ENCODE measurements at places on chromosomes 3 and 15.

DNA sequence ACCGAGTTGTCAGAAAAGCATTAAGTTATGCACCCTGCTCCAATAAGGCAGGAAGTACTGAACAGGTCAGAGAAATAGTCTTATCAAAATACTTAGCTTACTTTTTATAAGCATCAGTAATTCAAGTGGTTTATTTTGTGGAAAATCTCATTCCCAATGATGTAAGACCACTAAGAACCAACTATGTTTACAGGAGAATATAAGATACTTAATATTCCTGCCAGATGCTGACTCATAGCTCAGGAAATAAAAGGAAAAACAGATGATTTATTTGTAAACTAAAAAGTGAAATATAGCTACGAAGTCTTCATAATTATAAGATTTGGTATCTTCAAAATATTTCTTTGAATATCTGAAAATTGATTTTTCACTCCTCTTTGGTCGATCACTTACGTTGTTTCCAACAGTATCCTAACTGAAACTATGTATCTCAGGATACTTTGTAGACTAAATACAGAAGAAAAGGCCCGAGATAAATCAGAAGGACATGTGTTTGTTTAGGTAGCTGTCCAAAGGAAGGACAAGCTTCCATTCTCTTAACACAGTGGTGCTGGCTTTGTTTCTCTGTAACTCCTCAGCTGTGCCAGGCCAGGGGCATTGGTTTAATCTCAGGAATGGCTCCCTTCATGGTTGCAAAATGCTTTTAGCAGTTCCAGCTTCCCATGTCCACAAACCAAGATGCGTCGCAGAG, 295.8 kb downstream of the GBE1 start:
- H3K4me1 ChIP-seq, result no peaks in the 10 kb centered on the region
- no peak for ATAC-seq
- no peaks in the 10 kb centered on the region for H3K27me3 ChIP-seq
- no peak overlapping the region for H3K4me3 ChIP-seq

DNA sequence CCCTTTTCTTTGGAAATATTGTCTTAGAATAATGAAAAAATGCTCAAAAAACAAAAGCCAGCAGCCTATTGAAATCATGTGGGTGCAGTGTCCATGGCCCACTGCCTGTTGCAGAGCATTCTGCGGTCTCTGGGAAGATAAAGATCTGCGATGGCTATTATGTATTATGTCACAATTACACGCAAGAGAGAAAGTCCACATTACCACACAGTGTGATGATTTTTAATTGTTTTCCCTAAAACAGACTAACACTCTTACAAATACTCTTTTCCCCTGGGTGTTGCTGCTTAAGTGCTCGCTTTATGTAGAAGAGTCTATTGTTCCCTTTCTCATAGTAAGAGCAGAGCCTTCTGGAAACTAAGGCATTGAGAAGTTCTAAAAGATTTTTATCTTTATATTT, 32.2 kb downstream of the SSR3 start:
- H3K4me1 ChIP-seq, result peaks cover 11% of the 10 kb centered on the region
- no peak overlapping the region for H3K4me3 ChIP-seq
- ATAC-seq, result no peak
- H3K36me3 ChIP-seq, result peaks cover 12% of the 10 kb centered on the region
- H3K27ac ChIP-seq, result no peak overlapping the region

DNA sequence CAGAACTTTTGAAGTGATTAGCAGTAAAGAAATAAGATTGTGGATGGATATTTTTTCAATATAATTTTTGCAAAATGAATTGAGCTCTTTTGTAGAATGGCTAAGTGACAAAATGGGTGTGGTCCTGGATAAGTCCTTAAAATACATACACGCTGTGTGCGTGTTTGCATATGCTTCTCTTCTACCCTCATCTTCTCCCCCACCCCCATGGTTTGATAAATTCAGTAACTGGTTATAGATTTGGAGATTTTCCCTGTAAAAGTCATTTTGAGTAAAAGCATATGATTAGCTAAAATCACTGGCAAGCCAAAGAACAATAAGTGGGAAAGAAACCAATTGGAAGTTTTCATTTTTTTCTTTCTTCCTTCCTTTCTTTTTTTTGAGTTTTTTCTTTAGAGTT, 453.9 kb upstream of the MDFIC2 start:
- ATAC-seq, result no peak
- no peak overlapping the region for H3K4me3 ChIP-seq
- H3K27me3 ChIP-seq, result peaks cover 27% of the 10 kb centered on the region
- H3K27ac ChIP-seq, result no peak overlapping the region
- H3K36me3 ChIP-seq, result no peaks in the 10 kb centered on the region
- no peaks in the 10 kb centered on the region for H3K4me1 ChIP-seq

GRCh38 chr15:38758043-38758442, 193.4 kb upstream of the RASGRP1 start:
- H3K4me1 ChIP-seq, result no peaks in the 10 kb centered on the region
- H3K27me3 ChIP-seq, result peaks cover 25% of the 10 kb centered on the region
- H3K27ac ChIP-seq, result no peak overlapping the region
- no peak for ATAC-seq
- no peaks in the 10 kb centered on the region for H3K36me3 ChIP-seq

DNA sequence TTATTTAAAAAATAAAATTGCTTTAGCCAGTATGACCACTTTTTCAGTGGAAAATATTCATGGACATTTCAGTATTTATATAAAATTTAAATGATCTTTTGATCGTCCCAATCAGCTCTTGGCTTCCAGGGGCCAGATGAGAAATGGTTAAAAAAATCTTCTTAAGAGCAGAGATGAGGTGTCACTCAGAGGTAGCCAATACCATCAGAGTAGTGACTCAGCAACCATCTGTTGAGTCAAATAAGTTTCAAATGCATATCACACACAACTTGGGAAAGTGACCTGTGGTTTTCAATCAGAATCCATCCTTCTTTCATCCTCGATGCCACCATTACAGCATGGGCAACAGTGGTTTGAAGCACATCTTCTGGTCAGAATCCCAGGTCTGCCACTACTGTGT, 958.8 kb upstream of the NR2F2 start:
- H3K36me3 ChIP-seq, result no peaks in the 10 kb centered on the region
- H3K27ac ChIP-seq, result no peak overlapping the region
- H3K4me1 ChIP-seq, result no peaks in the 10 kb centered on the region
- no peak for ATAC-seq
- no peak overlapping the region for H3K4me3 ChIP-seq

DNA sequence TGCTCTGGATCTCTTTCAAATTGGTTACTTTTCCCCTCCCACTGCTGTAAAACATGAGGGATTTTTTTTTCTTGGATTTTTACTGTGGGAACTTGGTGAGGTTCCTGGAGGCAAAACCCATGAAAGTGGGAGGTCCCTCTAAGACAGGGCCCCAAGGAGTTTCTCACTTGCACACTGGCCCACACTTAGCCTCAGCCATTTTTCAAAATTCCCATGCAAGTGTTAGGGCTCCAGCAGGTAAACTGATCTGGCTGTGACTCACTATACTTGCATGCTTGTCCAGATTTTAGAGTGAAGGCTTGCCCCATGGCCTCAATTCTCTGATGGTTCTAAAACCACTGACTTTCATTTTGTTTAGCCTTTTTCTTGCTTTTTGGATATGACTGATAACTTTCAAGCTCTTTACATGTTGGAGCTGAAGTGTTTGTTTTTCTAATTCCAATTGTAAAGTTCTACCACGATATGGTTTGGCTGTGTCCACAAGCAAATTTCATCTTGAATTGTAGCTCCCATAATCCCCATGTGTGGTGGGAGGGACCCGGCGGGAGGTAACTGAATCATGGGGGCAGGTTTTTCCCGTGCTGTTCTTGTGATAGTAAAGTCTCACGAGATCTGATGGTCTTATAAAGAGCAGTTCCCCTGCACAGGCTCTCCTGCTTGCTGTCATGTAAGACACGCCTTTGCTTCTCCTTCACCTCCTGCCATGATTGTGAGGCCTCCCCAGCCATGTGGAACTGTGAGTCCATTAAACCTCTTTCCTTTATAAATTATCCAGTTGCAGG, 37.7 kb downstream of the MCCC1 start:
- no peaks in the 10 kb centered on the region for H3K4me1 ChIP-seq
- ATAC-seq, result peak; percentile 35
- H3K27me3 ChIP-seq, result no peaks in the 10 kb centered on the region

- H3K27me3 ChIP-seq, result no peaks in the 10 kb centered on the region
- no peak overlapping the region for H3K27ac ChIP-seq
- no peak for ATAC-seq
- peak overlapping the region; percentile 16 for H3K4me3 ChIP-seq
- H3K36me3 ChIP-seq, result peaks cover 77% of the 10 kb centered on the region
- H3K4me1 ChIP-seq, result peaks cover 30% of the 10 kb centered on the region
These were observed 117.5 kb downstream of the MBNL1 start for GRCh38 chr3:152386208-152386607.

- no peak overlapping the region for H3K27ac ChIP-seq
- peaks cover 8% of the 10 kb centered on the region for H3K27me3 ChIP-seq
- ATAC-seq, result no peak
These were observed 48.0 kb downstream of the SSUH2 start for GRCh38 chr3:8596321-8597218.

- H3K4me3 ChIP-seq, result no peak overlapping the region
- no peak overlapping the region for H3K27ac ChIP-seq
- no peak for ATAC-seq
These were observed 14.8 kb downstream of the NT5DC2 start for GRCh38 chr3:52518723-52519444.

- H3K27ac ChIP-seq, result no peak overlapping the region
- H3K27me3 ChIP-seq, result peaks cover 3% of the 10 kb centered on the region
- H3K4me1 ChIP-seq, result no peaks in the 10 kb centered on the region
- no peaks in the 10 kb centered on the region for H3K36me3 ChIP-seq
- H3K4me3 ChIP-seq, result no peak overlapping the region
These were observed 18.4 kb downstream of the RBP1 start for GRCh38 chr3:139521144-139521543.

- no peak for ATAC-seq
- H3K27ac ChIP-seq, result no peak overlapping the region
- peaks cover 5% of the 10 kb centered on the region for H3K36me3 ChIP-seq
These were observed 77.5 kb upstream of the FBN1 start for GRCh38 chr15:48722764-48723661.

DNA sequence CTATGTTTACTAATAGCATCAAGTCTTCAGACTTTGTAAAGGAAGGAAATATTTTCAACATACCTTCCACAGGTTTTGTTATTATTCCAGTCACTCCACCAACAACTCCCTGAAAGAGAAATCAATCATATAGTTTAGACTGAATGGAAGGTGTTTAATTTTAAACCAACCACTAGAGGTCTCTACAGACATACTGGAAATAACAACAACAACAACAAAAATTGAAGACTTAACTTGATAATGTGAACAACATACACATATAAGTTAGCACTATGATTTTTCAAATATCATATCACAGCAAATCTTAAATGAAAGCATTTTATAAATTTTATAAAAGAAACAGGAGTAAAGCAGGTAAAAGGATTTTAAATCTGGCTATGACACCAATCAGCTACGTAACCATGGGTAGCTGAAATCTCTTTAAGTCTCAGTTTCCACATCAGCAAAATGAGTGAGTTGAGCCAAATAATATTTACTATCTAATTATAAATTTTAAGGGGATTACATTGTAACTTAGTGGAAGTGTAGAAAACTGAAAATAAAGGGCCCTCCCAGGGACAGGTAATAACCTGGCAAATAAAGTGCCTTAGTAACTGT, 188.2 kb downstream of the VPS13C start:
- no peaks in the 10 kb centered on the region for H3K27me3 ChIP-seq
- peaks cover 86% of the 10 kb centered on the region for H3K36me3 ChIP-seq
- H3K27ac ChIP-seq, result no peak overlapping the region
- no peak for ATAC-seq

GRCh38 chr3:129567176-129567705, 24.3 kb downstream of the H1-8 start:
- ATAC-seq, result no peak
- H3K27ac ChIP-seq, result no peak overlapping the region
- no peak overlapping the region for H3K4me3 ChIP-seq
- no peaks in the 10 kb centered on the region for H3K27me3 ChIP-seq
- no peaks in the 10 kb centered on the region for H3K36me3 ChIP-seq
- no peaks in the 10 kb centered on the region for H3K4me1 ChIP-seq

DNA sequence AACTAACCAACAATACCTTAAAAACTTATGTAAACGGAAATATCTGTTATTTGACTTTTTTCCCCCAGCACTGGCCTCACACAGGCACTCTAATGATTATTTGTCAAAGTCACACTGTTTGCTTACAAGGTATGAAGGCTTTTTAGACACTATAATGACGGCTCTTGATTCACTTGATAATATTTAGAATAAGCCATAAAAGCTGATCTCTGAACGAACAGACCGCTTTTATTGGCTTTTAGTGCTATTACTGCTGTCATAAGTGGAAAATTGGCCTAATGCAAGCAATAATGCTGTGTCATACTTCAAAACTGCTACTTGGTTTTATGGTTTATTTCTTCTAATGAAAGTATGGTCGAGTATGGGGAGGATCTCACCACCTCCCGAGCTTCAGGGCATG, 35.1 kb downstream of the MDFIC2 start:
- no peak overlapping the region for H3K4me3 ChIP-seq
- ATAC-seq, result no peak
- no peaks in the 10 kb centered on the region for H3K4me1 ChIP-seq

DNA sequence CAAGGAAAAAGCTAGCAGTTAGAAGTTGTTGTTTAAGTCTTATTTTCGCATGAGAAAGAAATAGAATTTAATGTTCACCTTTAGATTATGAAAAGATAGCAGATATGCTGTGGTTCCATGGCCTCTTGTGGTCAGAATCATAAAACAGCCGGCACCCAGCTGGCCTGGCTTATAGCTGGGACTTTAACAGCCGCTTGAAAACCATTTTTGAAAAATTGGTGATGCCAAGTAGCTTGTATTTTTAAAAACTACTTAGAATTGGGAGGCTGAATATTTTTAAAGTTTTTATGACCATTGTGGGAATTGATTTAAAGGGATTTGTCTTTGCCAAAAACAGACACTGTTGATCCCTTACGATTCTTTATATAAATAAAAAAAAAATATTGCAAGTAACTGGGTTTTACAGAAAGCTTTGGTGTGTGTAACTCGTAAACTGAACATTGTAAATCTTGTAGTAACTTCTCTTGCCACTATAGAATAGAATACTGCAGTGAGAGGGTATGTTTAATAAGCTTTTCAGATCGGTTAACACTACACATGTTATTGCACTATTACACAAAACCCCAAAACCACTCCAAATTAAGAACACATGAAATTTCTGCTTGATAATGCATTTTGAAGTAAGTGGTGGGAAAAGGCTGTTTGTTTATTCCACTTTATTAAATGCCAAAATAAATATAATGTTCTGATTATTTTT, 6.6 kb downstream of the ARRDC4 start:
- H3K36me3 ChIP-seq, result peaks cover 7% of the 10 kb centered on the region
- no peak for ATAC-seq
- H3K27ac ChIP-seq, result no peak overlapping the region
- no peaks in the 10 kb centered on the region for H3K4me1 ChIP-seq
- H3K27me3 ChIP-seq, result no peaks in the 10 kb centered on the region

- H3K27ac ChIP-seq, result no peak overlapping the region
- peaks cover 7% of the 10 kb centered on the region for H3K36me3 ChIP-seq
- no peak overlapping the region for H3K4me3 ChIP-seq
- H3K27me3 ChIP-seq, result no peaks in the 10 kb centered on the region
These were observed 148.9 kb downstream of the PLCL2 start for GRCh38 chr3:17033516-17034168.

Measured in activated T-helper 17 cell treated with anti-CD3 and anti-CD28 coated beads, Interleukin-2, amount 50 U/mL, for 72 hours (primary cell).